NB4 (cell line): ENCODE measurements at places on chromosomes 3 and 15.

GRCh38 chr15:68809517-68809916 is 11.2 kb downstream of the ANP32A start:
- no peak for DNase-seq

DNA sequence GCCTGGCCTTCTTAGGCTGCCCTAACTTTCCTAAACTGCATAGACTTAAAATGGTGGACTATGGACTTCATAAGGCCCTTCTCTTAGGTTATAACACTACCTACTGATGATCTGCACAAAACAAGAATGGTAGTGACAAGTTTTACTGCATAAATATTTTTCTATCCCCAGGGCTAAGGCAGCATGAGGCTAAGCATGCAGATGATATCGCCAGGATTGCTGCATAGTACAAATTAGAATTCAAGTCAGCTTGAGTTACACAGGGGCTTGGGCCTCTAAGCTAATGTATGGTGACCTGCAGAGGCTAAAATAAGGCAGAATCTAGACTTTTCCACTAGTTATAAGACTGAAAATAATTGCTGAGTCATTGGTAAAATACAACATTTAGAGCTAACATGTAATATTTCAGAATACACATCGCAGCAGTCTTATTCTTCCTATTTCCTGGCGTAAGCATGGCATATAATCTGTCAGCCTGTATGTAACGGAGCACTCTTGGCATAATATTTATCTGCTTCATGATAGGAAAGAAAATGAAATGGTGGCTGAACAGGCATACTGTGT is 15.3 kb upstream of the RBMS3 start:
- DNase-seq: no peak

GRCh38 chr3:2888592-2888991 is 221.6 kb downstream of the IL5RA start:
- no peak for DNase-seq

- DNase-seq: no peak
Measured at GRCh38 chr3:17535274-17535673, 207.2 kb downstream of the TBC1D5 start.

GRCh38 chr3:106398891-106399600 is 530.2 kb upstream of the CBLB start:
- no peak for DNase-seq

GRCh38 chr15:96255599-96255998 is 74.9 kb upstream of the NR2F2 start:
- DNase-seq: no peak

DNA sequence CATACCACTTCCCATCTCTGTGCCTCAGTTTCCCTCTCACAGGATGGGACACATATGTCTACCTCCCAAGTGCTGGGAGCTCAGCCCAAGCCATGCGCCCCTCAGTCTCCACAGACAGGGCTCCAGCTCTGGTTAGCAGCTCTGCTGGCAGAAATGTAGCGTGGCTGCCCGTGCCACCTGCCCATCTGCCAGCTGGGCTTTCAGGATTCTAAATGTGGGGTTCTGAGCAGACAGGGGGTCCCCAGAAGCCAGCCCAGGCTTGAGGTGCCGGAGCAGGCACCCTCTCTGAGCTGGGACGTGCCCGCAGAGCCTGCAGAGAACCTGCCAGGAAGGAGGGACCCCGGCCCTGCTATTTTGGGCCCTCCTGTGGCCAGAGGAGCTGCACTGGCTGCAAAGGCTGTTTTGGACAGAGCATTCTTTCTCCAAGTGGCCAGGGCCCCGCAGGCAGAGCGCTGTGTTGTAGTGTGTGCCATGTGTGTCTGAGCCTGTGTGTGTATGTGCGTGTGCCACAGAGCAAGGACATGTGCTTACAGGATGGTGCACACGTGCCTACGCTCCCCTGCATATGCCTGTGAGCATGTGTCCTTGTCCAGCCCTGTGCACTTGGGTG is 31.7 kb downstream of the PSTPIP1 start:
- DNase-seq: no peak

DNA sequence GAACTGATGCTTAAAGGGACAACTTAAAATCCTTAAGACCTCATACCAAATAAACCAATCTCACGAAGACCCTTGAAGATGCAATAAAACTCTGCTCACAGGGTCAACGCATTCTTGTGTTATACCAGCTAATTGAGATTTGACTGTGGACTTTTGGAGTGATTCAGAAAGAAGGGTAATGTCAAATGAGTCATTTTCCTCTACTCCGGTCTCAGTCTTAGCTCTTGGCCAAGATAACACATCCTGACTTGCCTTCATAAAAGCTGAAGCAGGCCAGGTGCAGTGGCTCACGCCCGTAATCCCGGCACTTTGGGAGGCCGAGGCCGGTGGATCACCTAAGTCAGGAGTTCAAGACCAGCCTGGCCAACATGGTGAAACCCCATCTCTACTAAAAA is 3.8 kb downstream of the PKM start:
- DNase-seq: peak; percentile 65

DNA sequence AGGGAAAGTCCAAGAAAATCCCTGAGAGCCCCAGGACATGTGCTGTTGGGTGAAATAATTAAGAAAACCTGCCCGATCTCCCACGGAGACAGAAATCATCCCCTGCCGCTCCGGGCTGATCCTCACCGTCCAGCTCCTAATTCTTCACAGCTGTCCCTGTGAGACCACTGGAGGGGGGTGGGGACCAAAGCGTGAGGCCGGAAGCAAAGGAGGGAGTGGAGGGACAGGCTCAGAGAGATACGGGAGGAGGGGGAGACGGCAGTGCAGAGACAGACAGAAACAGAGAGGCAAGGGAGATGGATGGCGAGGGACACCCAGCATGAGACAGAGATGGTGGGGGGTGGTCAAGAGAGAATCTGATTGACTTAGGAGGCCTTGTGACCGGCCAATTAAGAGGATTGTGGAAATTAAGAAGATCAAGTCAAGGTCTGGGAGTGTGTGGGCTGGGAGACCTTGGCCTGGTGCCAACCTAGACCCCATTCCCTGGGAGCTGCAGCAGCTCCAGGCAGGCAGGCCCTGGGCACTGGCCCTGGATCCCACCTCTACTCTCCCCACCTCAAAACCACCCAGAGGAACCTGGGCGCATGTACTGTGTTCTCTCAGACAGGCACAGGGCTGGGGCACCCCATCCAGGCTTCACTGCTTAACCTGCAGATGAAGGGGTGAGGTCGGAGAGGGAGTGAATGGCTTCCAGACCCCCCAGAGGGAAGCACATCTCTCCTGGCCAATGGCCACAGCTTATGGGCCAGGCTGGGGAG is 113.2 kb upstream of the ALDH1A3 start:
- DNase-seq: no peak

- no peak for DNase-seq
Measured at GRCh38 chr15:35397027-35397426, 148.9 kb downstream of the DPH6 start.

DNA sequence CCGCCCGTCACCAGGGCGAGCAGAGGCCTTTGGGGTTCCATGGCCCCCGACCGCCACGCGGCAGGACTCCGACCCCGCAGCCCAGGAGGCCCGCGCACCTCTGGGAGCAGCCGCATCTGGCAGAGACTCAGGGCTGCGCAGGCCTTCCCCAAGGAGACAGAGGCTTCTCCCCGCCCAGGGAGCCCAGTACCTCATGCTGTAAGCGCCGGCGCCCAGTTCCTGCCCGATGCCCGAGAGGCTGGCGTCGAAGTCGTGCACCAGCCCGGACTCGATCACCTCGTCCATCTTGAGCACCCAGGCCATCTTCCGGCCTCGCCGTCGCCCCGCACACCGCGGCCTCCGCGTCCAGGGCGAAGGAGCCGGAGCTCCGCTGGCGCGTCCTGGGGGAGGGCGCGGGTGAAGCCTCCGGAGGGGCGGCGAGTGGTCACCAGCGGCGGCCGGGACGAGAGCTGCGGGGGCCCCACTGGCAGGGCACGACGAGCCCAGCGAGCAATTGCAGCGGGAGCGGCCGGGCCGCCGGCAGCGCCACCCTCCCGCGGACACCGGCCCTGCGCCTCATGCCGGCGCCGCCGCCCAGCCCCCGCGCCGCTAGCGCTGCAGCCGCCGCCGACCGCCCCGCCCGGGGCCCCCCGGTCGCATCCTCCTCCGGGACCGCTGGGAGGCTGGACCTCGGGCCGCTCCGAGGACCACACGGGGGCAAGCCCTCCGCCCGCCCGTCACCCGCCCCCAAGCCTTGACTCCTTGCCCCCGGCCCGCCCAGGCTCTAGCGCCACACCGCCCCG is 468 bp downstream of the UBP1 start:
- DNase-seq: peak; percentile 65

DNA sequence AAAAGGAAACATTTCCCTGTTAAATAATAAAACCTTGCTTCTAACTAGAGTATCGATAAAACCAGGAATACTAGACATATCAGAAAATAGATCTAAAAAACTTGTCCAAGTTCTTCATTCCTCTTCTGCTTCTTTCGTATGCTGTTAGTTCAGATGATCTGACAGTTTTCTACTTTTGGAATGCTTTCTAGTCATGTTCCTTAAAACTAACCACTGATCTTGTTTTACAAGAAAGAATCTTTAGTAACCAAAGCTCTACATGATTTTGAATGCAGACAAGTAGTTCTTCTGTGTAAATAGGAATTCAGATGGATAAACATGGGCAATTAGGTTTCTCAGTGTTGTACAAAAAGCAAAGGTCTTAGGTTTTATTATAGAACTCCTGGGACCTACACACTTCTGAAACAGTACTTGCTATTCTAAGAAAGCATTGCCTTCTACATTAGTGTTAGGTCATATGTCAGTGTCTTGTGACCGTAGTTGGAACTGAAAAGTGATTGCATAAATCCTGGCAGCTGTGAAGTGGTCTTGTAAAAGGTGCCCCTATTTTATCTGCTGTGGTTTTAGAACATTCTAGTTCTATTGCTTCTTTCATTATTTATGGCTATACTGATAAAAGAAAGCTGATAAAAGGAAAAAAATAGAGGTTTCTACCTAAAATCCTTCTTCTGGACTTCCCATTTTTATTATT is 40.7 kb downstream of the SNRK start:
- DNase-seq: peak; percentile 73

DNA sequence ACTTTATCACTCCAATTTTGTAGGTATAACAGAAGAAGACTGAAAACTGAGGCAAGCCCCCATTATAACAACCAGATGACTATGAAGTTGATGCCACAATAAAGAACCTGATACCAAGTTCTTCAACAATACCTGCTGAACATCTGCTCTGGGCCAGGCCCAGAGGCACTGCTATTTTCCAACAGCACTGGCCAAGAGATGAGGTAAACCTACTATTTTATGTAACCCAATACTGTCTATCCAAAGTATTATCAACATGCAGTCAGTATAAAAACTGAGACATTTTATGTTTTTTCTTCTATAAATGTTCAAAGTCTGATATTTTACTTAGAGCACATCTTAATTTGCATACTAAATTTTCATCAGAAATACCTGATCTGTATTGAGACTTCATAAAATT is 6.1 kb downstream of the SPG11 start:
- no peak for DNase-seq

- no peak for DNase-seq
Measured at GRCh38 chr3:105523501-105523900, 156.8 kb downstream of the ALCAM start.

DNA sequence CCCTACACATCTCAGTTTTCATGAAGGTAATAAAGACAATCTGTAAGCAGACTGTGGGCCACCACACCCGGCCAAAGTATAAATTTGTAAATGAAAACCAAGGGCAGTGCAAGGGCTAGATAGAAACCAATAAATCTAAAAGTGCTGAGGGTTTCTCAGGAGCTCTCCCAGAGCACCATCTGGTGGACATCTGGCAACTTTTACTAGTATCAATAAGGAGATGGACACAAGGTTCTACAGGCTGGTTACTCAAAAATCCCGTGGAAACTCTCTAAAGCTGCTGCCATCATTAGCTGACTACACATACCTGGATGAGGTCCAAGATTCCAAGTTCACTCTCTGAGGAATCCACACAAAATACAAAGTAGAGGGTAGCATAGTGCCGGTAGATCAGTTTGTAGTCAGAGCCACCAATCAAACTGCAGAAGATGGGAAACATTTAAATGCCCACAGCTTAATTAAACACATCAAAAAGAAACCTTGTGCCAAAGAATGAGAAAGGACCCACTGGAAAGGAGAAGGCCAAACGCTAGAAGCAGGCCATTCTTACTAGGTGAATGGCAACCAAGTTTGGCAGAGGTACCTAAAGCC is 5.5 kb downstream of the AP3S2 start:
- DNase-seq: peak; percentile 71

- no peak for DNase-seq
Measured at GRCh38 chr3:125220727-125221429, 8.3 kb upstream of the SLC12A8 start.

GRCh38 chr3:172678068-172678467 is 32.8 kb downstream of the NCEH1 start:
- no peak for DNase-seq

- DNase-seq: no peak
Measured at GRCh38 chr3:42735615-42736014, 33.0 kb upstream of the HHATL start.

GRCh38 chr3:63034101-63034500 is 158.9 kb upstream of the CADPS start:
- DNase-seq: no peak

DNA sequence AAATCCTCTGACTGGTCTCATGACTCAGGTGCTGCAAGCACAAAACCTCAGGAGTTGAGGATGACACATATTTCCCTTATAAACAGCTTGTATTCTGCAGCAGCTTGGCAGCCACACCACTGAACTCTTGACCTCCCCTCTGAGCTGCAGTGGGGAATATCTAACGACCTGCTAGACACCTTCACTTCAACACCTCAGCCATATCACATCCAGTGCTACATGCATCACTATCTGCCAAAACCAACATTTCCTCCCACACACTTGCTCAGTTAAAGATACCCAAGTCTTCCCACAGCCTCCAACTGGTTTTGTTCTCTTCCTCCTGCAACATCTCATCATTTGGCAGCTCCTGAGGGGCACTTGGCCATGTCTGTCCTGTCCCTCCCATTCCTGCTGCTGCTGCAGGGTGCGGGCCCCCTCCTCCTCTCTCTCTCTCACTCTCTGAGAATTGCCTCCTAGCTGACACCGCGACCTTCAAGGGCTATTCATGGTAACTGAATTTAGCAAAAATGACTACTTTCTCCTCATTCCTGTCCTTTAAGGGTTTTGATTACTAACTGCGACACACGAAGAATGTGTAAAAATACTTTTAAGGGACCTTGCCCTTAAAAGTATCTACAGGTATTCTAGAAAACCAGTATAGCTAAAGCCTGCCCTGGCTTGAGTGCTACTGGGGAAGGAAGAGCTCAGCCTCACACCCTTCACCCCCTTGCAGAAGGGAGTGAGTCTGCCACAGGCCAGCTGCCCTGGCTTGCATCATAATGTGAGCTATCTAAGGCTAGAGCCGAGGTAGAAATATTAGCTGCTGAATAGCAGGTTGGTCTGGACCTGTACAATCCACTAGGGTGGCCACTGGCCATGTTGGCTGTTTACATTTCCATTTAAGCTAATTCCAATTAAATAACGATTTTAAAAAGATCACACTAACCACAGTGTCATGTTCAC is 5.0 kb upstream of the CCR9 start:
- peak; percentile 19 for DNase-seq

DNA sequence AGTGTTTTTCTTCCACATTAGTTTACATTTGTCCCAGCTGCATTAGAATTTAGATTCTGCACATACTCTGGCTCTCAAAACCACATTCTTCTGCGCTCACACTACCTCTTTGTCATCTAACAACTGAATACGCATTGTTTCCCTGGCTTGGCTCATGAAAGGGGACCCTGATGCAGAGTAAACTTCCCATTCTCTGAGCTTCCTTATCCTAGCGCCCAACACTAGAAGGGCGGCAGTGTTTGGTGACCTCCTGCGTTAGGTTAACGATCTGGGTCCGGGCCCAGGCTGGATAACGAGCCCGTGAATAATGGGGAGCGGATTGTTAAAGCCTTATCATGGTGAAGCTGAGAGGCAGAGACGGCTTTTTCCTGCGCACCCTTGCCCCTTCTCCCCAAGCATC is 63.9 kb downstream of the ETV5 start:
- no peak for DNase-seq

- no peak for DNase-seq
Measured at GRCh38 chr3:186123012-186123411, 14.1 kb upstream of the ETV5 start.
